Hindlimb muscle (tissue), 1 donor: ENCODE measurements at places on chromosomes 12 and 14. TPM values are rescaled to one million over a fixed set of nuclear protein-coding genes. Genes with fewer than 3 reads are reported as not detected.

The SMAGP gene
- 5.8 TPM for polyA plus RNA-seq

The EFCAB11 gene
- polyA plus RNA-seq, result 4.8 TPM

The PDE3A gene
- 10.4 TPM for polyA plus RNA-seq

The NFATC4 gene
- polyA plus RNA-seq, result 34.8 TPM

The ABCD4 gene
- polyA plus RNA-seq, result 65.0 TPM

The CCDC196 gene
- 0.28 TPM for polyA plus RNA-seq

The GYS2 gene
- polyA plus RNA-seq, result 0.06 TPM

The SEC23A gene
- 71.7 TPM for polyA plus RNA-seq

The LALBA gene
- polyA plus RNA-seq, result not detected

The CCDC77 gene
- 9.5 TPM for polyA plus RNA-seq

The LUM gene
- polyA plus RNA-seq, result 424 TPM

The ACSM4 gene
- not detected for polyA plus RNA-seq

The GPR68 gene
- 0.75 TPM for polyA plus RNA-seq

DNA sequence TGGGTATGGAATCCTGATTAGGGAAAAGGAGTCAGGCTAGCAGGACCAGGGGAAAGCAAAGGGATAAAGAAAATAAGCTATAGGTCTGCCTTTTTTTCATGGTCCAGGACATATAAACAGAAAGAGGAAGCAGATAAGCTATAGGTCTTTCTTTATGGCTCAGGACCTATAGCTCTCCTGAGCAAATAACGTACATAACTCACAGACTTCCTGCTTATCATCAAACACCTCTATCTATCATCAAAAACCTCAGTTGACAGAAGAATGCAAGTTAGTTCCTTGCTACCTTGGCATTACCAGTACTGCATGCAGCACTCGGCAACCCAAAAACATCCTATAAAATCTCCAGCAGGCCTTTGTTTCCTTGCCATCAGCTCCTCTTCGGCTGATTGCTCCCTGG lies 238.7 kb upstream of the OR4E1 start:
- no peak for DNase-seq

GRCh38 chr14:88369496-88369895 lies 16.0 kb upstream of the SPATA7 start:
- no peak for DNase-seq

DNA sequence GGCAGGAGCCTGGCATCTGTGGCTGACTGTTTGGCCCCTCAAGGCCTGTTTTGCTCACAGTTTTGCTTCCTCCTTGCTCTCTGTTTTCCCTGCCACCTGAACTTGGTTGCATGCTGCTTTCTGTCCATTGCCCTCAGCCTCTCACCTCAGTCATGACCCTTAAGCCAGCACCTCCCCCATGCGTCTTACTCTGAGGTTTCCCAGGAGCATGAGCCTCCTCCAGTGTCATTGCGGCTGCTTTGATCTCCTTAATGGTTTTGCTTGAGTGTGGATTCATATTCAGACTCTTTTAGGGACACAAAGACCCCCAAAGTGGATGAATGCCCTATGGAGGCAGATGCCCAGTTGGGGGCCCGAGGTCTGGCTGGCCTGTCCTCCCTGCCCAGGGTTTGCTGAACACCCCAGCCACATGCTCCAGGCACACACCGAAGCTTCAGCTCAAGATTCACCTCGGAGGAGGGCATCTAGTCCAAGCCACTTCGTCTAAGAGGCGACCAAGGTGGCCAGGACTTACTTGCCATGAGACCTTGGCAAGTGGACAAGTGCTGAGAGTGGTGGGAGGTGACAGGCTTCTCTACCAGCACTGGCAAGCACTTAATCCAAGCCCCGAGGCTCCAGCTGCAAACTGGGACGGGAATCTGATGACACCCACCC lies 95.4 kb upstream of the DIO3 start:
- DNase-seq, result no peak

DNA sequence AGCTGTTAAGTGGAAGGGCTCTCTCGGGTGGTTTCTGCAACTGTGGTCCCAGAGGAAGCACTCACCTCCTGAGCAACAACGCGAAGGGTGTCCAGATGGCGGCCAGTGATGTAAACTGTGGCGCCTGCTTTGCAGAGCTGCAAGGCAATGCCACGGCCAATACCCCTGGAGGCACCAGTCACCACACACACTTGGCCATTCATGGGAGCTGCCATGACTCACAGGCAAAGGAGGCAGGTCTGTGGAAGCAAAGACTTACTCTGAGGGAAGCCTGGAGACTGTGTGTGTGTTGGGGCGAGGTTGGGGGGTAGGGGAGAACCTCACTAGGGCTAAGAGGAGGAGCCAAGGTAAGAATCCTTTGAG lies 707 bp downstream of the DHRS1 start:
- no peak for DNase-seq

GRCh38 chr14:99576304-99576703 lies 27.7 kb downstream of the CCDC85C start:
- no peak for DNase-seq

DNA sequence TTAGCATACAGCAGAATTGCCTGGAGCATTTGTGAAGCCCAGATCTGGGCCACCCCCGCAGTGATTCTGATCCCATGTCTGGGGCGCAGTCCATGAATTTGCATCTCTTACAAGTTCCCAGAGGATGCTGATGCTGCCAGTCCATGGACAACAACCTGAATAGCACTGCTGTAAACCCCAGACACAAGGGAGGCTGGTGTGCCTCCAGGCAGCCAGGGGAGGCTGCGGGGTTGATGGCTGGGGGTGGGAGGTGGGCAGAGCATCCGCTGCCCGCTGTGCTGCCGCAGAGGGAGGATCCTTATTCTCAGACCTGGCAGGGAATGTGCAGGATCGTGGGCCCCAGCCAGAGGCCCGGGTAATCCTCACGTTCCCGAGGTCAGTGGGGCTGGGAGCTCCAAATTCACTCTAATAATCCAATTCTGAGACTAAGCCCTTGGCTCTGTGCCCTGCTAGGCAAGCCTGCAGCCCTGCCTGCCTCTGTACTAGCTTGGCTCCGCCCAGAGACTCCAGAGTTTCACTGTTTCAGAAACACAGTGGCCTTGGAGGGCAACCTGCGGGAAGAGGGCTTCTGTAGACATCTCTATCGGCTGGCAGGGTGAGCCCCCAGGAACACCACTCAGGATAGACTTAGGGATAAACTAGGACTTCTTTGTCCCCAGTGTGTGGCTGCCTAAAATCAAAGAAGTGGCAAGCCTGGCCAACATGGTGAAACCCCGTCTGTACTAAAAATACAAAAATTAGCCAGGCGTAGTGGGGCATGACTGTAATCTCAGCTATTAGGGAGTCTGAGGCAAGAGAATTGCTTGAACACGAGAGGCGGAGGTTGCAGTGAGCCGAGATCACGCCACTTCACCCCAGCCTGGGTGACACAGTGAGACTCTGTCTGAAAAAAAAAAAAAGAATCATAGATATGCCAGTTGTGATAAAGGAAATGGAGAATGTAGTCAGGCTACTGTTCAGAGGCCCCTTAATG lies 17.8 kb upstream of the MLEC start:
- peak; percentile 32 for DNase-seq

GRCh38 chr14:58501214-58501816 lies 73.8 kb downstream of the KIAA0586 start:
- peak; percentile 45 for DNase-seq

DNA sequence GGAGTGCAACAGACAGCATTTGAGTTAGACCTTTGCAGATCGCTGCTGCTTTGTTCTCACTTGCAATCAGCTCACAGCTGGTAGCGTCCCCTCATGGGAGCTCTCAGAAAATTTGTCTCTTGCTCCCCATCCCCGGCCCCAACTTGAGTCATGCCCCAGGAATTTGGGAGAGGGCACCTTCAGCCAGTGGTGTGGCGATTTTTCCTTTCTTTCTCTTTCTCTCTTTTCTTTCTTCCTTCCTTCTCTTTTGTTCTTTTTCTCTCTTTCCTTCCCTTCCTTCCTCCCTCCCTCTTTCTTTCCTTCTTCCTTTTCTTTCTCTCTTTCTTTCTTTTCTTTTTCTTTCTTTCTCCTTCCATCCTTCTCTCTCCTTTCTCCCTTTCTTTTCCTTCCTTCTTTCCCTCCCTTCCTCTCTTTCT lies 34.2 kb upstream of the MAP1LC3B2 start:
- DNase-seq, result no peak

GRCh38 chr12:49792181-49792970 lies 35.8 kb downstream of the NCKAP5L start:
- no peak for DNase-seq

DNA sequence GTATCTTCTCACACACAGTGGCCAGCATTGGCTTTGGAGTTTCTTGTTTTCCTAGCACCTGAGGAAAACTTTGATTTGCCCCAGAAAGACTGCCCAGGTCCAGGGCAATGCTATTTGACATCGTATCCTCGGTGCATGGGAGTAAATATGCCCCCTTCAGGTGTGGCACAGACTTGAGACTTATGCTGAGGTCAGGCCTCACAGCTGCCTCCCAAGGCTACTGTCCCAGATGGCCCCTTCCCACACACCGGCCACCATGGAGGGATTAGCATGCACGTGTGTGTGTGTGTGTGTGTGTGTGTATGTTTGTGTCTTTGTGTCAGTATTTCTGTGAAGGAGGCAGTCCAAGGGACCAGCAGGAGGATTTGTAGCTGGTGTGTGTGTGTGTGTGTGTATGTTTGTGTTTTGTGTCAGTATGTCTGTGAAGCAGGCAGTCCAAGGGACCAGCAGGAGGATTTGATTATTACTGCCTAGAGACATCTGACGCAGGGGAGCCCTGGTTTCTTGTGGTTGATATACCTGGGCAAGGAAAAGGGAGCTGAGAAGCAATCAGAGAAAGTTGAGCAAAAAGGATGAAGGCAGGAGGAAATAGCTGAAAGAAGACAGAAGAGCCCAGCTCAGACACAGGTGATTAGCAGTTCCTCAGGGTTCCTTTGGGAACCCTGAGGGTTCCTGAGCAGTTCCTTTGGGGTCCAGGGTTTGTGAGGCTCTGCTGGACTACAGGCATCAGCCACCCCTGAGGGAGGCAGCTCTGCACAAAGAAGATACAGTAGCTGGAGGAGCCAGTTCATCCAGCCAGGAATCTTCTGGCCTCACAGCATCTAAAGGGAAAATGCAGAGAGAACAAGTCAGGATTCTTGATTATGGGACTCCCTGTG lies 42.2 kb downstream of the COX16 start:
- DNase-seq, result no peak

- DNase-seq, result no peak
Observed at GRCh38 chr12:101563212-101563611, 31.6 kb upstream of the MYBPC1 start.

DNA sequence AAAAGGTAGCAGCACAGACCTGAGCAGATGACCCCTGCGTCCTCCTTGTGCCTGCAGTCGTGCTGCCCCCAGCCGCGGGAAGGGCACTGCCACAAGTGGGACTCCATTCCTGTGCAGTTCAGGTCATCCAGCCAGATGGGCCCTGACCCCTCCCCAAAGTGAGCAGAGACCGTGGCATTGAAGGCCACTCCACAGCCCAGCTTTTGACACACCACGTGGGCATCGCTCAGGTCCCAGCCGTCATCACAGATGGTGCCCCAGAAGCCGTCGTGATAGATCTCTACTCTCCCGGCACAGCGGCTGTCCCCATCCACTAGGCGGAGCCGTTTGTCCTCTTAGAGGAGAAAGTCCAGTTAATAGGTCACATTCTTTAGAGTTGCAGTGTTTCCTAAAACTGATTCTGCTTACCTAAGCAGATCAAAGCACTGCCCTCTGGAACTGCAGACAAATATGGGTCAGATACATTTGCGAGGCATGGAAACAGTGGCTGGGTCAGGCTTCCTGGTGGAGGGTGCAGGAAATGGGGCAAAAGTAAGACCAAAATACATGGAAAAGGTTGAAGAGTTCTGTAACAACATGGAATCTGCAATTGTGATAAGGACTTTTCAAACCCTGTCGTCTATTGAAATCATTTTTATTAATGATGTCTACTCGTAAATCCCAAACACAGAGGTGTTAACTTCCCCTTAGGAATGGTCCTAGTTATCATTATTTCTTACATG lies 69.4 kb downstream of the CD163L1 start:
- DNase-seq, result no peak

DNA sequence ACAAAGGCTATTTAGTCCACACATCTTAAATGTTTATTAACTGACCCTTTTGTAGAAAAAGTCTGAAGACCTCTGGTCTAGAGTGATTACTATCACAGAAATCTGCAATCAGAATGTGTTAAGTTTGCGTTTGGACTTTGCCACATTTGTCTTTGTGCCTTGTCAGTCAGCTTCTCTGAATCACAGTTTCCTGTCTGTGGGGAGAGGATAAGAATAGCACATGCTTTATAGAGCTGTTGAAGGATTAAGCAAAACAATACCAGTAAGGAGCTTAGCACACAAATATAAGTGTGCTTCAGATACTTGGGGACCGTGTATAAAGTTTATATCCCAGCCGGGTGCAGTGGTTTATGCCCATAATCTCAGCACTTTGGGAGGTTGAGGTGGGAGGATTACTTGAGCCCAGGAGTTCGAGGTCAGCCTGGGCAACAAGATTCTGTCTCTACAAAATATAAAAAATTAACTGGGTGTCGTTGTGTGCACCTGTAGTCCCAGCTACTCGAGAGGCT lies 63.0 kb upstream of the BTG1 start:
- no peak for DNase-seq

DNA sequence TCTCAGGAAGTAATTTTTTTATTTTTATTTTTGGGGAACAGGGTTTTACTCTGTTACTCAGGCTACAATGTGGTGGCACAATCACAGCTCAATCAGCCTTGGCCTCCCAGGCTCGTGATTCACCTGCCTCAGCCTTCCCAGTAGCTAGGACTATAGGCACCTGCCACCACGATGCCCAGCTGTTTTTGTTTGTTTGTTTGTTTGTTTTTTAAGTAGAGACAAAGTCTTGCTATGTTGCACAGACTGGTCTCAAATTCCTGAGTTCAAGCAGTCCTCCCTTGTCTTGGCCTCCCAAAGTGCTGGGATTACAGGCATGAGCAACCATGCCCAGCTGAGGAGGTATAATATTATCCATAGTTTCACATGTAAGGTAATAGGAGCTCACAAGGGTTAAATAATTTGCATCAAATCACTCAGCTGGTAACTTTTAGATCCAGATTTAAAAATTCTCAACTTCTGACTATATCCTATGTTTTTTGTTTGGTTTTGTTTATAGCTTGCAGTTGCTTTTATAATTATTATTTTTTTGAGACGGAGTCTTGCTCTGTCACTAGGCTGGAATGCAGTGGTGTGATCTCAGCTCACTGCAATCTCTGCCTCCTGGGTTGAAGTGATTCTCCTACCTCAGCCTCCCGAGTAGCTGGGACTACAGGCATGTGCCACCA lies 629.3 kb downstream of the DIO2 start:
- no peak for DNase-seq

- DNase-seq, result peak; percentile 24
Observed at GRCh38 chr14:58571769-58572472, 65.8 kb upstream of the DACT1 start.

DNA sequence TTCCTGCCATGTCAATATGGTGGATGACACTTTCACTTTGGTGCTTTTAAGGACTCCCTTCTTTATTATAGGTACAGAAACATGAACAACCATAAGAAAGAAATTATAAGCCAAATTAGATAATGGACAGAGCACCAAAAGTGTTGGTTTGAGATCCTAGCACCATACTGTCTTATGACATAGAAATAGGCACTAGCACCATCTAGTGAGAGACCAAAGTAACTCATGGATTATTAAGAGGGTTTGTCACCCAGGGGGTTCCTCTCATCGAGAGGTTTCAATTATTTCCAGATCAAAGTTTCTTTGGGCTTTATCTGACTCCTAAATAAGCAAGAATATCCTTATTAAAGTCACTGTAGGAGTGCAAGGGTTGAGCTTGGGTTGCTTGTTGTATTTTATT lies 153.0 kb upstream of the DIO2 start:
- DNase-seq, result no peak

- DNase-seq, result peak; percentile 66
Observed at GRCh38 chr12:54958048-54958658, 26.4 kb downstream of the TESPA1 start.

GRCh38 chr12:7431993-7432685 lies 11.8 kb downstream of the CD163L1 start:
- DNase-seq, result no peak
